Panc1 (cell line): ENCODE measurements at places on chromosomes 12 and 14. TPM values are rescaled to one million over a fixed set of nuclear protein-coding genes. Genes with fewer than 3 reads are reported as not detected.

USP44 gene
- total RNA-seq = 0.10 TPM

FZD10 gene
- not detected for total RNA-seq

DNA sequence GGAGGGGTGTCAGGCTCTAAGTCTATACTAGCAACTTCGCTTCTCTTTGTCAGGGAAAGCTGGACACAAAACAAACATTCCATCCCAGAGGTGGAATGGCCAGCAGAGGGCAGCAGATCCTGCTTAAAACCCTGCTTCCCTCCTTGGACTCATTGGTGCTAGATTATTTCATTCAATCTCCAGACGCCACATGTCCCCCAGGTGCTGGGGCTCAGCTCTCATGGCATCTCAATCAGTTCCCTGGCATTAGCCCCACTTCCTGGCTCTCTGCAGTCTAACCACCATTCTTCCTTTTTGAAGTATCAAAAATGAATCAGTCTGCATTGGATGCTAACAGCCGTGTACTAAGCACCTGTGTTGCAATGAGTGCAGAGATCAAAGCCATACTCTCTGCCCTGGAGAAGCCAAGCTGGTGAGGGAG lies 8.1 kb upstream of the PPP1R1A start:
- peaks cover 10% of the 10 kb centered on the region; the same call in 1 of the 2 replicates for H3K27me3 ChIP-seq
- no peaks in the 10 kb centered on the region for H3K4me1 ChIP-seq
- no peak overlapping the region for H3K4me3 ChIP-seq
- no peak overlapping the region for H3K27ac ChIP-seq
- no peaks in the 10 kb centered on the region for H3K36me3 ChIP-seq

GRCh38 chr14:68486033-68486732 lies 306.7 kb downstream of the ZFP36L1 start:
- H3K4me3 ChIP-seq = no peak overlapping the region
- no peaks in the 10 kb centered on the region for H3K36me3 ChIP-seq

GRCh38 chr12:2752676-2753371 lies 41.9 kb upstream of the FKBP4 start:
- H3K4me1 ChIP-seq = no peaks in the 10 kb centered on the region
- no peak overlapping the region for H3K4me3 ChIP-seq
- no peak overlapping the region for H3K27ac ChIP-seq
